ENCODE measurements at places on chromosomes 3 and 15.

- no peak for DNase-seq
Observed at GRCh38 chr15:78272316-78272715, 8.0 kb downstream of the DNAJA4 start.

DNA sequence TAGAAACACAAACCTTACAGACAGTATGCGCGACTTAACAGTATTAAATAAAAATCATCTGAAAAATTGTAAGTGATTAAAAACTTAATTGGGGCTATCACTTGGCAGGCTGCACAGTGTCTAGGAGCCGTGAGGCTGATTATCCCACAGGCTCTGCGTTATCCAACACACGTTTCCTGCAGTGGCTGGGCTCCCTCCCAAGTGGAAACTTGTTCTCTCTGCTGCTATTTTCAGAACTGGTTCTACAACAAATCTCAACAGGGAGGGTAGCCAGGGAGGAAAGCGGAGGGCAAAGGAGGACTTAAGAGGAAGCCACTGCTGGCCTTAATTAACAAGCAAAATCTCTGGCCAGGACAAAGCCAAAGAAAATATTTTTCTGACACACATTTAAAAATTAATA lies 555.2 kb downstream of the MAGI1 start:
- DNase-seq = peak; percentile 41

GRCh38 chr3:30643763-30644462 lies 37.5 kb downstream of the TGFBR2 start:
- no peak for DNase-seq

DNA sequence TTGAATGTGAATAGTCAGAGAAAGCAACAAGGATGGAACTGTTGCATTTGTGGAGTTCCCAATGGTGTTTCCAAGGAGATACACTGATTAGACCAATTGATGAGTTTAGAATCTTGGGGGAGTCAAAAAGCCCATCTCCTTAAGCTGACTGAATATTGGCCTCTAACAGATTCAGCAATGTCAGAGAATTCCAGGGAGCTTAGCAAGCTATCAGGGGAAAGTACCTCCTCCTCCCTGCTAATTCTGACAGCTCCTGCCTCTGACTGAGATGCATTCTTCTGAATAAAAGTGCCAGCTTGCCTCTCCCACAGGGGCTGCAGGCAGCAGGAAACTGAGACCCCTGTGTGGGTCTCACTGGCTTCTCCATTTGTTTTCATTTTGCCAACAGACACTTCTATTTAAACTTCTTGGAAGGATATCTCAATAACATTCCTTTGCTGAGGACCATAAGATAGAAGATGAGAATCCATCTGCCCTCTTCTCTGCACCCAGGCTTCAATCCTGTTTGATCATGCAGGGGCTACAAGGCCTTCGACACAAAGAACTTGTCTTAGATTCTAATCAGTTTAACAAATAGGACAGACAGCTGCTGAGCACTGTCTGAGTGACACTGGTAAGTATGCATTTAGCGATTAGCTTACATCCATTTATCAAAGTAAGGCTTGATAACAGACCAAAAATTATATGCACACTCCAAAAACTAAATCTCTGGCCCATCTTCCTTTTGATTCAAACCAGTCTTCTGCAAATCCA lies 1080.8 kb downstream of the TUSC7 start:
- no peak for DNase-seq

DNA sequence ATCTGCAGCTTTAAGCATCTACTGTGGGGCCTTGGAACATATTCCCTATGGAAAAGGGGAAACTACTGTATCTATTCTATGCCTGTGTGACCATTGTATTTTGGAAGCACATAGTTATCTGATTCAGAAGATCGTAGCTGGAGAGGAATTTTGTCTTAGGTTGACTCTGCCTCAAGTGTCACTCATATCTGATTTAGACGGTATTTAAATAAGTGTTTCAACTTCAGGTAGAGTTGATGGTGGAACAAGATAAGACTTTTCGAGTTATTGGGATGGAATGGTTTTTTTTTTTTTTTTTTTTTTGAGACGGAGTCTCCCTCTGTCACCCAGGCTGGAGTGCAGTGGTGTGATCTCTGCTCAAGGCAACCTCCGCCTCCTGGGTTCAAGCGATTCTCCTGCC lies 8.9 kb upstream of the DENND6A start:
- DNase-seq = no peak

DNA sequence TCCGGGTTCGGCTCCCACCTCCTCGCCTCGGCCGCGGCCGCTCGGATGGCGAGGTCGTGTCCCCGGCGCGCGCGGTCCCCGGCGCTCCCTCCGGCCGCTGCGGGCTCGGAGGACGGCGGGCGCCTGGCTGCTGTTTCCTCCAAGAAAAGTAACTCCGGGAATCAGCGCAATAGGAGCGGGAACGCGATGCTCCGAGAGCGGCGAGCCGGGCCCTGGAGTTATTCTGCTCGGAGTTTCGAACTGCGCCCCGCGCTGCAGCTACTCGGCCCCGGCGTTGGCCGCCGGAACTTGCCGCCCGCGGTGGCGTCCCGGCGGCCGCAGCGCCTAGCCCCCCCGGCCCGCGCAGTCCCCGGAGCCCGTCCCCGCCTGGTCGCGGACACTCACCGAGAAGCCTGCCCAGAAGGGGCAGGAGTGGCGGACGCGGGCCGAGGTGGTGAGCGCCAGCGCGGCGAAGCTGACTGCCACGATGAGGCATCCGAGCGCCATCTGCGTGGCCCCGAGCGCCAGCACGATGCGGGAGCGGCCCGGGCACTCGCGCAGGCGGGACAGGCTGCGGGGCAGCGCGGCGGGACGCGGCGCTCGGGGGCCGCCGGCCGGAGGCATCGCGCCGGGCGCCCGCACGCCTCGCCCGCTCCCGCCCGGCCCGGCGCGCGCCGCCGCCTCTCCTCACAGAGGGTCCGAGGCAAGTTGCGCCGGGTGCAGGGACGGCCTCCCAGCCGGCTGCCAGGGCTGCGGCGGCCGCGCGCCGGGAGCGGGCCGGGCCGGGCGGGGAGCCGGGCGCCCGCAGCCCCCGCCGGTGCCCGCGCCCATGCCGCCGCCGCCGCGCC lies 251.9 kb downstream of the TJP1 start:
- peak; percentile 16 for DNase-seq

GRCh38 chr15:98901434-98902072 lies 106.0 kb downstream of the PGPEP1L start:
- no peak for DNase-seq

GRCh38 chr3:101779822-101780381 lies 891 bp downstream of the NXPE3 start:
- peak; percentile 7 for DNase-seq

- DNase-seq = no peak
Observed at GRCh38 chr15:63178034-63178433, 11.4 kb upstream of the RAB8B start.

DNA sequence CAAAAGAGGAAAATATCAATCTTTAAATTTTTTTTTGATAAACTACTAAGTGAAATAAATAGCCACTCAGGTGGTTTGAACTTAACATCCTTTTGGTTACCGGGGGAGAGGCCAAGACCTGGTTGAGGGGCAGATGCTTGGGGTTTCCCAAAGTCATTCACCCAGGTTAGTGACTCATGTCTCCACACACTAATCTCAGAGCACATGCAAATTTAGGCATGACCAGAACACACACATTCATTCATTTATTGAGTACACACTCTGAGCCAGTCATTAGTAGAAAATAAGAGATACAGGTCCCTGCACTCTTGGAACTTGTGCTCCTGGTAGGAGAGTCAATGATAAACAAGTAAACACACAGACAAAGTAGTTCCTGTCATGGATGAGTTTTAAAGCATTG lies 7.3 kb downstream of the ILDR1 start:
- no peak for DNase-seq

DNA sequence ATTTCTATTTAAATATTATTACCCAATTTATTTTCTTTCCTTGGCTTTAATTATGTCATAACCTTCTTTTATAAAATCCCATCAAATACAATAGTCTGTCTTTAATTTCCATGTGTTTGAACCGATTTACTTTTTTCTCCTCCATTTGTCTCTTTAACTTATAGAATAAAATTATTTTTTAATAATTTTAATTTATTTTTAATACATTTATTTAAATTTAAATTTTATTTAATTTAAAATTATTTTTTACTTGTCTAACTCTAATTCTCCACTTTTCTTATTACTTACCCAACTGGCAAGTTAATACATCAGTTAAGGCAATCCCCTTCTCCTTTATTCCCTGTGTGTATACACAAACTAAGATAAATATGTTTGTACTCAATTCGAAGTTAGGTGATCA lies 817.6 kb upstream of the NR2F2 start:
- DNase-seq = no peak

DNA sequence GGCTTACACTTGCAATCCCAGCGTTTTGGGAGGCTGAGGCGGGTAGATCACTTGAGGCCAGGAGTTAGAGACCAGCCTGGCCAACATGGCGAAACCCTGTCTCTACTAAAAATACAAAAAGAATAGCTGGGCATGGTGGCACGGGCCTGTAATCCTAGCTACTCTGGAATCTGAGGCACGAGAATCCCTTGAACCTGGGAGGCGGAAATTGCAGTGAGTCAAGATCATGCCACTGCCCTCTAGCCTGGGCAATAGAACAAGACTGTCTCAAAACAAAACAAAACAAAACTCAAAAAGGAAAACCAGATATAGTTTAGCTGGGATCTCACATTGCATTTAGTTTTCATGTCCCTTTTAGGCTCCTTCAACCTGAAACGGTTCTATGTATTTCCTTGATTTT lies 2.9 kb upstream of the USP50 start:
- no peak for DNase-seq

GRCh38 chr3:13068269-13069010 lies 4.8 kb downstream of the IQSEC1 start:
- no peak for DNase-seq

DNA sequence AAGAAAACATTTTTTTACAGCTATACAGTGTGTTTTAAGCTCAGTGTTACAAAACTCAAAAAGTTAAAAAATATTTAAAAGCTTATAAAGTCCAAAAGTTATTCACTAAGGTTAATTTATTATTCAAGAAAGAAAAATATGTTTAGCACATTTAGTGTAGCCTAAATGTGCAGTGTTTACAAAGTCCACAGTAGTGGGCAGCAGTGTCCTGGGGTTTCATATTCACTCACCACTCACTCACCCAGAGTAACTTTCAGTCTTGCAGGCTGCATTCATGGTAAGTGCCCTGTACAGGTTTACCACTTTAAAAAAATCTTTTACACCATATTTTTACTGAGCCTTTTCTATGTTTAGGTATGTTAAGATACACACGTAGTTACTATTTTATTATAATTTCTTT lies 300.2 kb upstream of the TRIM42 start:
- no peak for DNase-seq

DNA sequence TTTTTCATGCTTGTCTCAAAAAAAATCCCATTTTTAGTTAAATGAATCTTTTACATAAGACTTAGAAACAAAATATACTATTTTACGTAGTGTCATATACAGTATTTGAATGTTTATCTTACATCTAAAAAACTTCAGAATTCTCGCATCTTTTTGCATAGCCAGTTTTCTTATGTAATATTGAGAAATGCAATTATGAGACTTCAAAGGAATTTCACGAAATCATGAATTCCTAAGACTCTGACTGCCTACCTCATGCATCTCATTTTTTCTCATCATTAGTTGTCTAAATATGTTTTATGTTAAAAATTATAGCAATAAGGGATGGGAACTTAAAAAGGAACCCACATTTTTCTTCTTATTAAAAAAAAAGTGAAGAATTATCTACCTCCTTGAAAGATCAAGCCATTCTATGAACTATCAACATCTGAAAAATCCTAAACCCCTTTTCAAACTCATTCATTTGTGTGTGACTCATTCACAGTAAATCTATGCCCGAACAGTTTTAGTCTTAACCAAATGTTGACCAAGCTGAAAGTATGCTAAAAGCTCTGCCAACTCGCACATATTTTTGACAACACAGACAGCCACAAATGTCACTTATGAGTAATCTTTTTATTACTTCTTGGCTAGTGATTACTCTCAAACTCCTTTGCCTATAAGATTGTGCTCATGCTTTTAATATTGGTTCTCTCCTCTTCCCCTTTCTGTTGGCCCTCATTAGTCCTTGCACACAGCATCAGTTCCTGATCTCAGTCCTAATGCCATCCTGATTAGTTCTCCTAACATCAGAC lies 115.9 kb downstream of the DCLK3 start:
- peak; percentile 80 for DNase-seq

DNA sequence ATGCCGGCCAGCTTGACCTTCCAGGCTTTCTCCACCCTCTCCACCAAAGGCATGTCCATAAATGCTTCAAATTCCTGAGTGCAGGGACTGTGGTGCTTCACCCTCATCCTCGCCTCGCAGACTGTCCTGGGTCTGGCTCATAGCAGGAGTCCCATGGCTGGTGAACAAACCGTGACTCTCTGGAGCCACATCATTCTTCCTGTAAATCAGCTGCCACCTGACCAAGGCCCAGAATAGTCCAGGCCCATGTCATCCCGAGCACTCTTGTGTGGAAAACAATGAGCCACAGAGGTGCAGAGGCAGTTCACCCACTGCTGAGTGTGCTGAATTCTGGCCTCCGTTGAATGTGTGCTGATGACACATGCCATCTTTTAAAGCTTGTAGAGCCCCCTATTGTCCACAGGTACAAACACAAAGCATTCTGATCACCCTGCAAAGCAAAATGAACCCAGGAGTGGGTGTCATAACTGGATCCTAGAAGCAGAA lies 68.6 kb downstream of the ABHD5 start:
- DNase-seq = peak; percentile 57

GRCh38 chr3:110456438-110457138 lies 615.0 kb upstream of the NECTIN3 start:
- DNase-seq = no peak

- no peak for DNase-seq
Observed at GRCh38 chr3:82957696-82958095, 1196.3 kb upstream of the GBE1 start.

- no peak for DNase-seq
Observed at GRCh38 chr15:76084256-76084655, 24.5 kb downstream of the TMEM266 start.

GRCh38 chr15:92625251-92625980 lies 30.2 kb downstream of the FAM174B start:
- DNase-seq = peak; percentile 68

DNA sequence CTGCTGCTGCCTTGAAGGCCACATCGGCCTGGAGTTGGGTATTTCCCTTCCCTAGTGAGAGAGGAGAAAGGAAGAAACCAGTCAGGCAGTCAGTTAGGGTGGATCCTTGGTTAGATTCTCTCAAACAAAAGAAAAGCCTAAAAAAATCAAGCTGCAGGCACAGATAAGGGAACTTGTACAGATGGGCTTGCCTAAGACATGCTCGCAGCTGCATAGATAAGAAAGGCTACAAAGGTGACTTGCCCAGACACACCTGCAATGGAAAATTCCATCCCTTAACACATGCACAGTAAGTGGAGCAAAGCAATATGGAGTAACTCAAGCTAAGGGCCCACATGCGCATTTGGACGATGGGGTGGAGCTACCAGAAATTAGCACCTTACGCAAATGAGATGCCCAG lies 199.7 kb upstream of the ARPP21 start:
- DNase-seq = no peak

GRCh38 chr15:66865622-66866611 lies 163.9 kb downstream of the SMAD6 start:
- no peak for DNase-seq

DNA sequence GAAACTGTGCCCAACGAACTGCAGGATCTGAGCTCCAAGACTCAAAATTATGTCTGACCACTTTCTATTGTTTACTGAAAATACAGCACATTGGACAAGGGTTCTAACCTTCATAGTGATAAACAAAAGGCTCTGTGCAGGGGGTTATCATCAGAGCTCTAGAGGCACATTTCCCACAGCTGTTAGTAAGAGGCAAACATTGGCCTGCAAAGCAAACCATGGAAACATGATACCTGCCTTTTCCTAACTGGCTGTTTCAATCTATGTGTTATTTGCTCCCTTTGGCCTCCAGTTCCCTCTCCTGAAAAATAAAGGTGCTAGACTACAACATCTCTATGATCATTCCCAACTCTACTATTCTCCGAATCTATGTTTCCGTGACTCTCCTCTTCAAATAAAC lies 159.7 kb upstream of the ARHGEF26 start:
- DNase-seq = no peak

Data from fibroblast of pulmonary artery (primary cell).